ENCODE measurements at places on chromosomes 1 and 21. TPM values are rescaled to one million over a fixed set of nuclear protein-coding genes. Genes with fewer than 3 reads are reported as not detected.
A peak's percentile ranks its signal among the peaks of the same experiment; 100 is the strongest.

GRCh38 chr1:90133133-90133532, 138.2 kb downstream of the ZNF326 start:
- peak; percentile 4 for DNase-seq

GRCh38 chr1:25616987-25617624, 515 bp downstream of the MAN1C1 start:
- no peak for DNase-seq

DNA sequence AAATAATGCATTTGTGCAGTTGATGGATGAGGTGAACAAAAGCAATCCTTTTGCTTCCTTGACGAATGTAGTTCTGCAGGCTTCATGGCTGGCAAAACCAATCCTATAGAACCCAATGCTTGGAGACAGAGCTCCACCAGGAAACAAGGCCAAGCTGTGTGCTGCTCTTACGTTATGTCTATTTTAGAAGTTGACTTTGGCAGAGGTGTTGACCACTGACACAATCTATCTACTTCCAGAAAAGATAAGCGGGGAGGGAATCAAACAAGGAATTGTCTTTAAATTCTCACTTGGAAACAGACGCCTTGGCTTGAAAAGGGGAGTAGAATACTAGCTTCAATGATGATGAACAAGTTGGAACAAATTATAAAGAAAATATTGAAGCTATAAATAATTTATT, 211.2 kb downstream of the SETD4 start:
- no peak for DNase-seq

DNA sequence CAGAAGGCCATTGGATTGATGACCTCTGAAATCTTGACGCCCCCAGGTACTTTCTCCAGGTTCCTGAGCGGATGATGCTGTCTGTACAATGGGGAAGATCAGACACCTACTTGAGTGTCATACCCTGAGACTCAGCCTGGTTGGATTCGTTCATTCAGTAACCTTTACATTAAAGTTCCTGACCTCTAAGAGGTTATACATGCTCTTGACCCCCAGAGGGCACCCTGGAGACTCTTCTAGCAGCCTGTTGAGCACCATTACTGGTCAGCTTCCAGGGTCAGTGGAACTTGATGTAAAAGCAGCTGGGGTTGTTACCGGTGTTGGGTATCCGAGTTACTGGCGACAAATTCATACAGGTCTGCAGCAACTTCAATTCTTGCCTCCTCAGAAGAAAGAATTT, 114.3 kb upstream of the ZNF678 start:
- DNase-seq: no peak

DNA sequence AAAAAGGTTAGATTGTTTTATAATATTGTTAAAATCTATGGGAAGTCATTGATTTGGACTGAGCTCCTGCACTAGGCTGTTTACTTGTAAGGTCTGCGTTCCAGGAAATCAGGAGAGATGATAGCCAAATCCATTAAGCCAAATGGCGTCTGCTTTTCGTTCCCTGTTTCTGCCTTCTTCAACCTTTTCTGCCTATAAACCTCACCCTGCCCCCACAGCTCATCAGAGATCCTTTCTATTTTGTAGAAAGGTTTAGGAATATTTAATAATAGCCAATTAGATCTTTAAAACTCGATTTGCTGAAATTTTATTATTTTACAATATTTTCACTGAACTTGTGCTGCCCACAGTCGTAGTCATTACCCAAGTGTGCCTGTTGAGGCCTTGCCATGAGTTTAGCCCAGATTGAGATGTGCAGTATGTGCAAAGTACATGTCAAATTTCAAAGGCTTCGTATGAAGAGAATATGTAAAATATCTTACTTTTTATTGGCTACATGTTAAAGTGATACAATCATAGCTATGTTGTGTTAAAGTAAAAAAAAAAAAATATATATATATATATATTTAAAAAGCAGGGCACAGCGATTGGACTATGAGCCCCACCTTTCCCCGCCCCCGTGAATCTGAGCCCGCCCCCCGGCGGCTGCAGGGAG, 444 bp upstream of the IARS2 start:
- DNase-seq: no peak

DNA sequence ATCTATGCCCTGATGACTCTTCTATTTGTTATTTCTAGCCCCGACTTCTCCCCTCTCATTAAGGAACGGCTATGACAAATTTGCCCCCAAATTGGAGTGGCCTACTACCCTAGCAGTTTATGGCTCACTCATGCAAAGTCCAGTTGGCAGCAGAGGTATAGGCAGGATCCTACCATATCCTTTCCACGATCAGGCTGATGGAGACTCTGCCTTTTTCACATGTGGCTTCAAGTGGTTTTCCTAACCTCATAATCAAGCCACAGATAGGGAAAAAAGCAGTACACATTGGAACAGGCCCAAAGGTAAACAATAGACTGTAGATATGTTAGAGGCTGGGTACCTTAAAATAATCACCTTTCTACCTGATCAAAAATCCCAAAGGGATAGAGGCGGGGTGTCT, 292.5 kb downstream of the NCAM2 start:
- no peak for DNase-seq

GRCh38 chr1:61093525-61094137, 11.3 kb downstream of the NFIA start:
- no peak for DNase-seq

DNA sequence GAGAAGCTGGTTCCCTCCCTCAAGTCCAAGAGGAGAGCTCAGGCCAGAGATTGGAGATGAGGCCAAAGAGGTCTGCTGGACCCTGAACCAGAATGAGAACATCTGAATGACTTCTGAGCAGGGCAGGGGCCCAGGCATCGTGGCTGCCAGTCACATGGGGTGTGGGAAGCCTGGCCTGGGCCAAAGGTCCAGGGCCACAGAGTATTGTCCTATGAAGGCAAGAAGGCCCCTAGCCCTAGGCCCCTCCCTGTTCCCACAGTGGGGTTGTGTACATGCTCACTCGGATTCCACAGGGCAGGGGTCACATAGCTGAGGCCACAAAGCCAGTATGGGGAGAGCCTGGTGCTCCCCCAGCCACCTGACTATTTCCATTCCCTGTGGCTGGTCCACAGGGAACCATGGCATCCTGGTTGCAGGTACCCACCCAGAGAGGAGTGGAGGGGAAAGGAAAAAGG, 18.5 kb upstream of the SLC1A7 start:
- no peak for DNase-seq

GRCh38 chr1:40344597-40344996, 27.5 kb upstream of the COL9A2 start:
- DNase-seq: no peak

- DNase-seq: no peak
These were observed 208.8 kb downstream of the FOXD2 start for GRCh38 chr1:47646676-47647075.

GRCh38 chr1:183283286-183283685, 97.2 kb downstream of the LAMC2 start:
- DNase-seq: no peak

DNA sequence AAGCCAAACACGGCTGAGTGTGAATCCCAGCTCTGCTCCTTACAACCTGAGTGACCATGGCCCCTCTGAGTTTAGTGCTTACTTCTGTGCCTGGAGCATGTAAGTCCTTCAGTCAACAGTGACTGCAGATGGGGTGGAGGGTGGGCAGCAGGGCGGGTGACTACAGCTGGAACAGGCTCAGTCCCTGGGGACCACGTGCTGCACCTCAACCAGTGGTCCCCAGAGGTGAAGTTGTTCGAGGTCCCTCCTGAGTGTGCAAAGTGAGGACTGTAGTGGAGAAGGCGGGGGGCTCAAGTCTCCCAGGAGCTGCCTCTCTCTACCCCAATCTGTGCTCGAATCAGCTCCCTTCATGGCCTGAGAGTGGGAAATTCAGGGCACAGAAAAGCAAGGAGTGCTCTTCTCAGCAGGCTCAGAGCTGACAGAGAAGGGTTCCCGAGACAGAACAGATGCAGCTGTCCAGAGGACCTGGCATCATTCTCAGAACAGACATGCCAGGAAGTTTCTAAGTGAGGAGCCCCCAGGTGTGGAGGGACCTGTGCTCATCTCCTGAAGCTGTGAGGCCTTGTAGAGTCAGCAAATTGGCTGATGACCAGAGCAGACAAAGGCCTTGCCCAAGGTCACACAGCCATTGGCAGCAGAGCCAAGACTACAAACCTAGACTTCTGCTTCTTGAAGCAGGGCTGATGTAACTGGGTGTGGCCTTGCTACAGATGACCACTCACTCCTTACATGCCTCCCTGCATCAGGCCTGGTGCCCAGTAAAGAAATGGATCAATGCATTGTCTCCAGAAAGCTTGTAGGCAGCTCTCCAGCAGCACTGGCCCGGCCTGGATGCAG, 61.7 kb upstream of the EDN2 start:
- DNase-seq: no peak

DNA sequence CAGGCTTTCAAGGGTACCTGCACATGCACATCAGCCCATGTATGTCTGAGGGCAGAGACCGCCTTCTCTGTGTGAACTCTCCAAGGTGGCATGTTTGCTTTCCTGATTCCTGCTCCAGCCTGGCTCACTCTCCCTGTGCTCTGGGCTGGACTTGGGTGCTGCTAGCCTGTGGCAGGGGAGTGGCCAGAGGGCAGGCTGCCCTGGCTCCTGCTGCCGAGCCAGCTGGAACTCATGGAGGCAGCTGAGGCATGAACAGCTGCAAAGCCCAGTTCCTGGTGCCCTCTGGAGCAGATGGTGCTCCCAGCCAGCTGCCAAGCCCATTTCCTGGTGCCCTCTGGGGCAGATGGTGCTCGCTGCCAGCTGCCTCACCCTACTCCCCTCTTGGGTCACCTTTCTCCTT, 7.6 kb downstream of the UBL4B start:
- DNase-seq: no peak

- no peak for DNase-seq
These were observed 7.7 kb downstream of the IFNAR2 start for GRCh38 chr21:33237486-33237885.

DNA sequence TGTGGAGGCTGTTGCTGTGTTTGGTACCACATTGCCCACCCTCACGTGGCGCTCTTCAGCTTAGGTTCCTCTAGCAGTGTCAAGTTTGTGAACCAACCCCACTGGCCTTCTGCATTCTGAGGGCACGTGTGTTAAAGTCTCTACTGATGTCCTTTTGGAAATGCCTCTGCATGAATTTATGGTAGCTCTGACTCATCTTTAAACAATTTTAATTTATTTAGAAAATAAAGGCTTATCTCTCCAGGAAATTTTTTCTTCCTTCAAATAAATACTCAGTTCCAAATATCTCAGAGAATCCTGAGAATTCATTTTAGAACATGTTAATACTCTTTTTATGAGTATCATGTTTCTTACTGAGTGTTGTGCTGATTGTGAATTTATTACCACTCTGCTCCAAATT, 5.5 kb downstream of the CD1D start:
- no peak for DNase-seq

DNA sequence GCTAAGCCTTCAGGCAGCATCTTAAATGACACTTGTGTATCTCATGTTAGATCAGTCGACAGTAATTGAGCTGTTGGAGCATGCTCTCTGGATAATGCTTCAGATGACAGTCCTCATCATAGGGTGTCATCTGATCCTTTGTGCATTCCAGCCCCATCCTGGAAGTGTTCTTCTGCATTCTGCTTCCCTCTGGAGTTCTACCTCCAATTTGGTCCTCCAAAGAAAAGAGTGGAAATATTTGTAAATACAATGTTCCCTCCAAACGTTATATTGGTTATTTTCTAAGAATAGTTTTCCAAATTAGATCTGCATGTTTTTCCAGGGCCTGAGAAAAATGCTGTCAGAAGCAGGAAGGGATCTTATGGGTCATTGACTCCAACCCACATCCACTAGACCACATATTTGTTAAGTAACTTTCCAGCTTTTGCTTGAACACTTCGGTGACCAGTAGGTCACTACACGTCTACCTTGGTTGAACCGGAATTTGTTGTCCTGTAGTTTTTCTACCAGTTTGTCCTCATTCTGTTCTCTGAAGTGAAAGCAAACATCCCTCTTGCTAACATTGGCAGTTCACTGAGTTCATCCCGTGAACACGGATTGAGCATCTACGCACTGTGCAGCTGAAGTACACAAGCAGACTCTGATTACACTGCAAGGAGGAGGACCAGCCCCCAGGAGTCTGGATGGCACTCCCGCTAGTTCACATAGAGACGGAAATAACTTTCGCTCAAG, 136.0 kb downstream of the TLR5 start:
- DNase-seq: no peak

- no peak for DNase-seq
These were observed 20.4 kb downstream of the SSX2IP start for GRCh38 chr1:84669831-84670230.

GRCh38 chr1:198775606-198776005, 136.8 kb downstream of the PTPRC start:
- DNase-seq: no peak

DNA sequence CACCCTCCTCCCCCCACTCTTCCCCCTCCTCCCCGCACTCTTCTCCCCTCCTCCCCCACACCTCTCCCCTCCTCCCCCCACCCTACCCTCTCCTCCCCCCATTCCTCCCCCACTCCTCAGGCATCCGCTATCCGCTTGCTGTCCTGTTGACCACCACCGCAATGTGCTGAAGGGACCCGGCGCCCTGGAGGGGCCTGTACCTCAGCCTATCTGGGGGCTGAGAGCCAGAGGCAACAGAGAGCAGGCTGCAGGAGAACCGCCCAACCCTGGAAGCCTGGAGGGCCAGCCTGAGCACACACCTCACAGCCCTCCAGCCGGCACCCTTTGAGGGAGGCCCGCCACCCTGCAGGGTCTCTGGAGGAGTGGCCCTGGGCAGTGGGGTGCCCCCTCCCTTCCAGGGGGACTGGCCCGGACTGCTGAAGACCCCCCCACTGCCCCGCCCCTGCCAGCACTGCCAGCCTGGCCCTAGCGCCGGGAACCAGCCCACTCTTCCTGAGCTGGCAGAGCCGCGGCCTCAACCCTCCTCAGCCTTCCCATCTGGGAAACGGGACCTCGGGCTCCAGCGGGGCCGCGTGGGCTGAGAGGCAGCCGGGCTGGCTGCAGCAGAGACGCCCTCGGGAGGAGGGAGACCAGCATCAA, 1.2 kb downstream of the C1QTNF12 start:
- no peak for DNase-seq

GRCh38 chr21:24829397-24829796, 777.9 kb downstream of the MRPL39 start:
- DNase-seq: no peak

DNA sequence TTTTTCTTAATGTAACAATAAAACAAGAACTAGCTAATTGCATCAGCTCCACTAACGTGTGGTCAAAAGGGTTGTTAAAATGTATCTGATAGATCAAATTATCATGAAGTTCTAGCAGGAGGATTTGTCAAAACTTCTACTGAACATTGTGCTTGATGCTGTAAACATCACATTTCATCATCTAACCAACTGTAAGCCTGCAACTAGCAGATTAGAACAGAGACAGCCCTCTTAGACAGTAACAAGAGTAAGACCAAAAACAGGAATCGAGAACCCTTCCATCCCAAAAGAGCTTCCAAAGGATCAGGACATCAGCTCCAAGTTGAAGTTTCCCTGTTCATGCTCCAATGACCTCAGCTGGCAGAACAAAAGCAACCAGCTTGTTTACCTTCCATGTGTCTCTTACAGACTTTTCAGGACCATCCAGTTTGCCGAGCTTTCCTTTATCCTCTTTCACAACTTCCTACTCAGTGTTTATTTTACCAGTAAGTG, 44.6 kb downstream of the NIBAN1 start:
- DNase-seq: no peak

The PGLYRP4 gene
- polyA plus RNA-seq: not detected

The CR1L gene
- polyA plus RNA-seq: 1.5 TPM

The RNF186 gene
- polyA plus RNA-seq: 0.43 TPM

The DIO1 gene
- 9.8 TPM for polyA plus RNA-seq

The FAM78B gene
- 1.1 TPM for polyA plus RNA-seq

The TMEM50A gene
- 136 TPM for polyA plus RNA-seq

The MRPS14 gene
- polyA plus RNA-seq: 48.1 TPM

The CRYBG2 gene
- 0.93 TPM for polyA plus RNA-seq

The SLC44A5 gene
- 9.8 TPM for polyA plus RNA-seq

The RNF223 gene
- 0.32 TPM for polyA plus RNA-seq

The MROH9 gene
- polyA plus RNA-seq: not detected

The GPR52 gene
- polyA plus RNA-seq: not detected

The KAZN gene
- polyA plus RNA-seq: 33.1 TPM

The WNT9A gene
- 1.3 TPM for polyA plus RNA-seq

The B4GALT2 gene
- polyA plus RNA-seq: 37.3 TPM

Data from left renal cortex interstitium (tissue), 4 donors.